ENCODE measurements at places on chromosomes 5 and 9. TPM values are rescaled to one million over a fixed set of nuclear protein-coding genes. Genes with fewer than 3 reads are reported as not detected.

The FBXW2 gene
- total RNA-seq, result 56.9 TPM

The AGXT2 gene
- total RNA-seq, result not detected

The LRRTM2 gene
- total RNA-seq, result not detected

The TXNDC8 gene
- total RNA-seq, result not detected

The CANX gene
- 550 TPM for total RNA-seq

The PRRX2 gene
- total RNA-seq, result not detected

The HRCT1 gene
- not detected for total RNA-seq
